ENCODE measurements at places on chromosomes 3 and 15.

- no peak for DNase-seq
Measured at GRCh38 chr3:16365491-16366128, 100.6 kb downstream of the OXNAD1 start.

GRCh38 chr3:56087451-56088053, 380.7 kb downstream of the ERC2 start:
- DNase-seq, result no peak

- no peak for DNase-seq
Measured at GRCh38 chr3:66583424-66584040, 82.7 kb upstream of the LRIG1 start.

DNA sequence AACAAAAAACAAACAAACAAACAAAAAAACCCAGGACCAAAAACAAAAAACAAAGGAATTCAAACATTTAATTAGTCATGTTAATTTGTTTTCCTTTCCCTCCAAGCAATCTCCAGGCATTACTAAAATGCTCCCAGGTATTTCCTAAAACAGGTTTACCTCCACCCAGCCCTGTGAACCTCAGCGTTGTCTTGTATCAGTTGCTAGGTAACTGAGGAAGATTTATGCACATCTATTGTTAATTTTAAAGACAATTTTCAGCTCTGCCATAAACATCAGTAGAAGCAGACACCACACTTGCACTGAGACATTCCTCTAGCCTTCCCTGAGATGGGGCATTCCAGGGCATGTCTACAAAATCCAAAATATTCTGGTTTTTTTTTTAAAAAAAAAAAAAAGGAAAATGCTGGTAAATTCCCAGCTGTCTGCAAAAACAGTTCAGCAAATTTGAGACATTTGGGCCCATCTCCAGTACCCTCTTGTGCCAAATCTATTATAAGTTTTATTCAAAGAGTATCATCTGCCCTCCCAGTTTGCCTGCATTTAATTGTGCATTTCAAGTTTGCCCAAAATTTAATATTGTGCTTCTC, 227.6 kb downstream of the ADAMTS9 start:
- DNase-seq, result no peak

DNA sequence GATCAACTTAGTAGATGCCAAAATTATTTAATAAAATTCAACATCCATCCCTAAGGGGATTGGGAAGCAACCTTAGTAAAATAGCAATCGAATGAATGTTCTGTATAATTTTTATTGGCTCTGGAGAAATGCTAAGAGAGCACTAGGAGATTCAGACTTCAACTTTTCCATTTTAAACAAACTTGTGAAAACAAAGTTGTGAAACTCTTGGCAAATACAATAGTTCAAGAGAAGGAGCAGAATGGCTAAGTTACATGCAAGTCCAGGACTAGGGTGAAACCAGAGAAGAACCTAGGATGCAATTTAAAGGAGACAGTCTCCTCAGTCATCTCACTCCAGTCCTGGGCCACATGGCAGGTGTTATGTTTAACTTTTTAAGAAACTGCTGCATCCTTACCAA, 16.7 kb upstream of the ZNF280D start:
- DNase-seq, result no peak

- no peak for DNase-seq
Measured at GRCh38 chr3:107954845-107955244, 136.0 kb downstream of the CD47 start.

DNA sequence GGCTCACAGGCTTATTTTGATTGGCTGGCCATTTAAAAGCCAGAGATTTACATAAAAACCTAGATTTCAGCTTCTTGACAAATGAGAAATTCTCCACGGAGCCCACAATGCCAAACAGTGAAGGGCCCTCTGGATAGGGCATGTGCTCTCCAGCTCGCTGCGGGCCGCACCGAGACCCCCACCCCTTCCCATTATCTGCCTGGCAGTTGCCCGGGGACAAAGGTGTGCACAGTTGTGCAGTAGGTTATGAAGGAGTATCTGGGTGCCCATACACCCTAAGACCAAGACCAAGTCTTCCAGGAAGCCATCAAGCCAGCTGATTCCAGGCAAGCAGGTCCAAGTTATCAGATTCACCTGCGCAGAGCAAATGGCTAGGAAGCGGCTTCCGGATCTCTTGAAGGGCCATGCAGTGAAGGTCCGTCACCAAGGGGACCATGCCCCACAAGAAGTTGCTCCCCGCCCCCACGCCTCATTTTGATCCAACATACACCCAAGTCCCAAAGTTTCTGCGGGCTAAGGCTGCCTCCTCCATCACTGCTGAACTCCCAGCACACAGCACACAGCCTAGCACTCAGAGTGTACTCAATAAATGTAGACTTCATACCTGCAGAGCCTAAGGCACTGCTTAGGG, 1.3 kb downstream of the MRPS25 start:
- DNase-seq, result no peak

- DNase-seq, result no peak
Measured at GRCh38 chr3:147809206-147809605, 400.0 kb downstream of the ZIC1 start.

GRCh38 chr3:25910997-25911396, 121.1 kb downstream of the OXSM start:
- peak; percentile 15 for DNase-seq

GRCh38 chr3:25727316-25727715, 55.9 kb downstream of the NGLY1 start:
- DNase-seq, result no peak

DNA sequence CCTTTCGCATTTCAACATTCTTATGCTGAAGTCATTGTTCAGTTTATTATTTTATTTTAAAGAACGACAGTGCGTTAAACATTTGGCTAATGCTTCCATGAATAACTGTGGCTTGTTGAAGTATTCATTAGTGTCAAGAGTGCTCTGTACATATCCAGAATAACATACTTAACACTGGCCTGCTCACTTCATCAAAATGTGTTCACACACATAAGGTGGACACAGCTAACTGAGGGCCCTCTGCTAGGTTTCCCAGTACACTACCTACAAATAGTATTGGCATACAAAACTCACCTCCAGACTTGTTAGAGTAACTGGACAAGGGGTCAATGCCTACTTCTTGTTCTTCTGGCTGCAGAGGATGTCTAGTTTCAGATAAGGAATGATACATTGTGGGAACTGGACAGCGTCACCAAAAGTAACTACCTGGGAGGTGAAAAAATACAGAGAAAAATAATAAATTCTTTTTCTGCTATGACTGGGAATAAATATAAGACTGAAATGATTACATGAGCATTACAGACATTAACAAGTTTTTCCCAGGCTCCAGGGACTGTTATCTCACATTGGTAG, 234.2 kb downstream of the TBC1D5 start:
- no peak for DNase-seq

DNA sequence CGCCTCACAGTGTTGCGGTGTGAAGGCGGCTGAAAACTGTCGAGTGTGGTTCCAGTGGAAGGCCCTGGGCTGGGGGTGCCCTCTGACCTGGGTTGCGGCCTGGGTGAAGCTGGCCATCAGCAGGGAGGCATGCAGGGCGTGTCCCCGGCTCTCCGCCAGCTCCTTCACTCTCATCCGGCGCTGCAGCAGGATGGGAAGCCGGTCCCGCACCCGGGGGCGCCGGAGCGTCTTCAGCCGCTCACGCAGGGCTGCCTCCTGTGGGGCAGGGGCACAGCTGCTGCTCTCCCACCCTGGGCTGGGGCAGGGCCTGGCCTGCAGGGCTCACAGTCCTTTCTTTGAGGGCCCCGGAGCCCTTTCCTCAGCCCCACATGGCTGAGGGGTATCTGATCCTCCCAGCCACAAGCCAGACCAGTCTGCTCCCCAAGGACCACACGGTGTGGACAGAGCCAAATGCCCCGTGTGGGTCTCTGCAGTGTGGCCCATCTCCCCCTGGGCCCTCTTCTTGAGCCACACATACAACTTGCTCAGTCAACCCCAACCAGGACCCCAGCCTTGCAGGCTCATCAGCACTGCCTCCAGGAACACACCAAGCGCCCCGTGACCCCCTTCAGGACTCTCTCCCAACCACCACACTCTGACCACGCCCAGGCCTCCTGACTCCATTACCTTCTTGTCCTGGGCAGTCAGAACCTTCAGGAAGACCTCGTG, 26.8 kb downstream of the SPTBN5 start:
- no peak for DNase-seq

GRCh38 chr15:87224404-87224803, 1032.1 kb downstream of the NTRK3 start:
- DNase-seq, result no peak

GRCh38 chr15:57060799-57061198, 142.4 kb downstream of the TCF12 start:
- DNase-seq, result no peak

GRCh38 chr3:138114988-138115971, at the start of gene DZIP1L:
TSS of gene DZIP1L (minus strand) at chr3:138115608. CDS start at chr3:138103971, 11,637 bp downstream.
- peak; percentile 13 for DNase-seq

- DNase-seq, result no peak
Measured at GRCh38 chr3:187799942-187800641, 54.8 kb upstream of the BCL6 start.

- no peak for DNase-seq
Measured at GRCh38 chr3:153372326-153372725, 210.3 kb downstream of the RAP2B start.

GRCh38 chr3:126394179-126394976, at the start of gene CFAP100:
TSS of gene CFAP100 (plus strand) at chr3:126394909. CDS start at chr3:126396001, 1,092 bp downstream.
- DNase-seq, result no peak

DNA sequence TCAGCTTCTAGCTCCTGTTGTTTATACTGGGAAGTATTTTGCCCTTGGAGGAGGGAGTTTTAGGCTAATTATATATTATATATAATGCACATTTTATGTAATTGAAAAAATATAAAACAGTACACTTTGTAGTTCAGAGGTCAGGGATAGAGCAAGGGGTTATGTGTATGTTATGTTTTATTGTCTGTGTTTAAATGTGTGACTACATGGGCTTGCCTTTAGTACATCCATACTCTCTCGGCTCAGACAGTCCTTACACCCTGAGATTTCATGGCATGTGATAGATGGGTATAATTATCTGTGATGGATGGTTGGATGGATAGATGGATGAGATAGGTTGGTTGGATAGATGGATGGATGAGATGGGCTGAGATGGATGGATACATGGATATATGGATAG, 17.4 kb upstream of the ST3GAL6 start:
- no peak for DNase-seq

All from stimulated activated CD8-positive, alpha-beta memory T cell treated with anti-CD3 and anti-CD28 coated beads, Interleukin-4, amount 100 ng/mL, for 24 hours (primary cell).